ENCODE measurements at places on chromosomes 11 and 22.

DNA sequence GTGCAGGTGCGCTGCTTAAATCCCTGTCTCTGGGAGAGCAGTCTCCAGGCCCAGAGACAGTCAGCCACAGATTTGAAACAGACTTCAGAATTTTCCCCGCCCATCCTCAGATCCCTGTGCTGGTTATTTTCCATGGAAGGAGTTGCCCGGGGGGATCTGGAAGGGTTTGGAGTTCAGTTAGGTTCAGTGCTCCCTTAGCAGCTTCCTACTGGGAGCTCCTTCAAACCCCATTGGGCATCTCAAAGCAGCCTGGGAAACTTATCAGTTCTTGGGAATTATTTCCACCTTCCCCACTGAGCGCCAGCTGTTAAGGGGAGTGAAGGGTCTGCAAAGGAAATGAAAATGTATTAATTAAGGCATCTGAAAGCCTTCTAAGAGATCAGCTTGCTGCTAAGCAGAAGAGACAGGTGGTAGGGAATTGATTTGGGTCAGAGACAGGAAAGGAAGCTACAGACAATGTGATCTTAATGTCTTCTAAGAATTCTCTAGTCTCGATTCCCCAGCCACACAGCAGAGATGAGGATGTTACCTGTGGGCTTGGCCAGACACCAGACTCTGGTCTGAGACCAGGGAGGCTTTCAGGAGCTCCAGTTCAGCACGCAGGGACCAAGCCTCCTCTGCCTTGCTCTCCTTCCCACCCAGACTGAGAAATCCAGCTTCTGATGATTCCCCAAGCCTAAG, 106.2 kb upstream of the TBCEL start:
- no peak for DNase-seq

GRCh38 chr22:47276991-47277390, 514.5 kb downstream of the TBC1D22A start:
- no peak for DNase-seq

DNA sequence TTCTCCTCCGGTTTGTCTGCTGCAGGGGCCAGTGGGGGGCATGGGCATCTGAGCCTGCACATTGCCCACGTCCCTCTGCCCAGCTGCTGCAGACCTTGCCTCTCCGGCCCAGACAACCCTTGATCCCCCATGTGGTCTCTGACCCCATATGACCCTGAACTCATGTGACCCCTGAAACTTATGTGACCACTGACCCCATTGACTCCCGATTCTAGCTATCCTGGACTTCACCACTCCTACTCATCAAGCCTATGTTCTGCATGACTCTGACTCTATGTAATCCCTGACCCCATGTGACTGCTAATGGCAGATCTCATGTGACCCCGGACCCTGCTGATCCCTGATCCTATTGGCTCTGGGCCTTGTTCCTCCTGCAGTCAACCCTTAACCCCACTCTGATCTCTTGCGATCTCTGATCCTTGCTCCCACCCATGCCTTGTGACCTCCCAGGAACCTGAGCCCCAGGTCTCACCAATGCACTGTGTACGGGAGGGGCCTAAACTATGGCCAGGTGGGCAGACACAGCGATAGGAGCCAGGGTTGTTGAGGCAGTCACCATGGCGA, 5.7 kb downstream of the LTBP3 start:
- no peak for DNase-seq

DNA sequence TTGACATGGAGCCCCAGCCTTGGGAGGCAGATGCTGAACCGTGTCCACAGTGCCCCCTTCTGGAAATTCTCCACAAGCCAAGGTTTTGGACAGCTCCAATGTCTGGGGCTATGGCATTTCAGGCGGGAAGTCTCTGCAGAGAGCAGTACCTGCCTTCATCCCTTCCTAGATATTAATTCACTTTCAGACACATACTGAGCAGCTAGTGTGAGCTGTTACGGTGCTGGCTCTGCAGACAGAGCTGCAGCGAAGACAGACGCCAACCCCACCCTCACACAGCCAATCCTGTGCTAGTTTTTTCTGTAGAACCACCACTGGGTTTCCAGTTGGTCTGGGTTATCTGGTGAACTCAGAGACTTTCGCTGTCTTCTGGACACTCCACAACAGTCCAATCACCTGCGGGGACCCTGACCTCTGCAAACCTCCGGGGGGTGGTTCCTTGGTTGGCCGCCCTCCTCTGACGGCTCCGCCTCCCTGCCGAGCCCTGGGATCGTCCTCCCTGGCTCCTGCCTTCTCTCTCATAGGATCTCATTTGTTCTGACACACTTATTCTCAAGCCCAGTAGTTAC, 9.1 kb downstream of the LMF2 start:
- DNase-seq = peak; percentile 71

GRCh38 chr11:131056036-131056435, 139.8 kb upstream of the SNX19 start:
- no peak for DNase-seq

GRCh38 chr11:69298267-69299022, 4.5 kb downstream of the MYEOV start:
- DNase-seq = no peak

DNA sequence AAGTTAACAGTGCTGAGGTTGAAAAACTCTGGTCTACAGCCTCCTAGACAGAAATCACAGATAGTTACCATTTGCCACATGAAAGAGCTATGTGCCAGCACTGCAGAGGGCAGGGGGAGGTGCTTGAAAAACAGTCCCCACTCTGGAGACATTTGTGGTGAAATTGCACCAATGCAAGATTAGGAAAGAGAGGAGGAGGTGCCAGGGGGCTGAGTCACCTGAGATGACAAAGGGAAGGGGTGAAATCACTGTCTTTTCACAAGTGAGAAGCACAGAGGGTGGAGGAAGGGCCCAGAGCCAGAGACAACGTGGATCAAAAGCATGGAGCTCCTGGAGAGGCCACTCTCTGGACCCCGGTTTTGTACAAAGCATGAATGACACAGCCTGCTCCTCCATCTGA, 196.3 kb downstream of the BUD13 start:
- no peak for DNase-seq

GRCh38 chr22:42602470-42602869, 12.2 kb downstream of the POLDIP3 start:
- DNase-seq = no peak

DNA sequence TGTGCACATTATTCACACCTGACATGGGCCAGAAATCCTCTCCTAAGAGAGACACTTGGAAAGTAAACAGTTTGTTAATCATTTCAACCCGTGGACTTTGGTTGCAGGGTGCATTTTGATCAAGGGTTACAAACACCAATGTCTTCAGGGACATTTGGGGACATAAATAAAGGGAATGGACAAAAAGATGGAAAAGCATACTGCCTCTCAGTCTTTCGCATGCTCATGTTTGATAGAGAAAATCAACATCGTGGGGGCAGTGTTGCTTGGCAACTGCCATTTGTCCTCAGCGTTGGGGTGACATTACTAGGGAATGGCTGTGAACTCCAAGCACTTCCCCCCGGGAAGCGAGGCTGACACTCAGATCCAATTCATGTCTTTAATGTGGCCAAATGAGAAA, 114.7 kb upstream of the OR4B1 start:
- no peak for DNase-seq

DNA sequence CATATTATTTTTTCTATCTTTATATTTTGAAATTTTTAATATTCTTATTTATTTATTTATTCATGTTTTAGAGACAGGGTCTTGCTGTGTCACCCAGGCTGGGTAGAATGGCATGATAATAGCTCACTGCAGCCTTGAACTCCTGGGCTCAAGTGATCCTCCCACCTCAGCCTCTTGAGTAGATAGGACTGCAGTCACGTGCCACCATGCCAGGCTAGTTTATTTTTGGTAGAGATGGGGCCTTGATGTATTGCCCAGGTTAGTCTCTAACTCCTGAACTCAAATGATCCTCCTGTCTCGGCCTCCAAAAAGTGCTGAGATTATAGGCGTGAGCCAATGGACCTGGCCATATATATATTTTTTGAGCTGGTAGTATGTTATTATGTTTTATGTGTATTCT, 2.4 kb upstream of the SPDYC start:
- DNase-seq = no peak

GRCh38 chr22:38641476-38642040, 14.6 kb downstream of the FAM227A start:
- DNase-seq = no peak

DNA sequence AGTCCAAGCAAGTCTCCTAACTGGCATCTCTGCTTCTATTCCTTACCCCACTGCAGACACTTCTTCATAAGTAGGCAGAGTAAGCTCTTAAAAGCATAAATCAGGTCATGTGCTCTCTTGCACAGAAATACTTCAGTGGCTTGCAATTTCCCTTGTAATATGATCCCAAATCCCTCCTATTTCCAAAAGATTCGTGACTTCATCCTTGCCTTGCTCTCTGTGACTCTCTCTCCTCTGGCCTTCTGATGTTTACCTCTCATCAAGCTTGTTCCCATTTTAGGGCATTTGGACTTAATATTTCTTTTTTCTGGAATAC, 37.4 kb upstream of the NCR3LG1 start:
- DNase-seq = no peak

DNA sequence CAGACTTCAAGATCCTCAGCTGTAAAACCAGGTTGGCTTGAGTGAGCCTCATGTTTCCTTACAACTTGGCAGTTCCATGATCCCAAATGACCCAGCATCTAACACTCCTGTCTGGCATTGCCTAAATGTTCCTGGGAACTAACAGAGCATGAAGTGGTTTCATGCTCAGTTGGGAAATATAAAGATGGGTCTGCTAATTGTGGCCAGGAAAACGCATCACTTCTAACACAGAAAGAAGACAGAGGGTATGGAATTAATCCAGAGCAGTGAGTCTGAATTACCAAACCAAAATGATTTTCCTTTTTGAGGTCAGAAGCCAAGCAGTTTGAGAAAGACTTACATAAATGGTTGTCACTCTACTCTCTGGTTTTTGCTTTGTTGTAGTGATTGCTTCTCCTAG, 60.5 kb upstream of the MMP13 start:
- no peak for DNase-seq

GRCh38 chr11:8604078-8604723, 10.2 kb upstream of the STK33 start:
- DNase-seq = no peak

GRCh38 chr11:134840945-134841344, 428.9 kb upstream of the B3GAT1 start:
- DNase-seq = no peak

DNA sequence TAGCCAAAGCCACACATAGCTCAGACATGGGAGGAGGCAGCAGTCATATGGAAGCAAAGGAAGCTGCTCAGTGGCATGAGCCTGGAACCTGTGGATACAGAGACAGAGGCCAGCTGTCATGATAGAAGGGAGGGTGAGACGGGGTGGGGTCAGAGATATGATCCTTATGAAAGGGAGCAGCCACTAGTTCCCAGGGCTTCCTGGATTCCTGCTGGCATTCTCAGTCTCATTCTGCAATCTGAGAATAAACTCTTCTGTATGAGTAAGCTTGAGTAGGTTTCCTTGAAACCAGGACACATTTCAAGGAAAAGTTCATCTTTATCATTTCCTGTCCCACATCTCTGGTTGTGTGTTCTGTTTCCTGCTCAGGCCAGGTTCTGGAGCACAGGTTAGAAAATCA, 220.2 kb upstream of the SNX19 start:
- DNase-seq = no peak

GRCh38 chr11:29159552-29160465, 857.0 kb downstream of the KCNA4 start:
- no peak for DNase-seq

- no peak for DNase-seq
Measured at GRCh38 chr11:71184421-71185210, 67.8 kb downstream of the SHANK2 start.

DNA sequence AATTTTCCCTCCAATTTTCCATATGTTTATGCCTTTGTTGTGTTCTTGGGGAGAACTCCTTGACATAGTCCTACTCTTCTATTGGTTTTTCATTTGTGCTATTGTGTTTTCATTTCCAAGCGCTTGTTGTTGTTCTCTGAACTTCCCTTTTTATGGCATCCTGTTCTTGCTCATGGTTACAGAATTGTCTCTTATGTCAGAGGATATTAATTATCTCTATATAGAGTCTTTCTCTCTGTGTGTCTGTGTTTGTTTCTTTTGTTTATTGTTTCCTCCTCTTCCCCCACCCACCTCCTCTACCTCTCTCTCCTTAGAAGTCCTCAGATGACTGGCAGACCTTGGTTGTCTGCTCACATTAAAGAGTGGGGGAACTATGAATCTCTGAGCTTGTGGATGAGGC, 69.9 kb downstream of the HORMAD2 start:
- no peak for DNase-seq

GRCh38 chr11:102776454-102776853, 4.0 kb downstream of the MMP10 start:
- no peak for DNase-seq

- DNase-seq = no peak
Measured at GRCh38 chr11:46117842-46118241, 3.4 kb downstream of the PHF21A start.

- peak; percentile 86 for DNase-seq
Measured at GRCh38 chr22:26658671-26659478, 1.5 kb downstream of the MIAT start.

GRCh38 chr22:49507607-49508292, 319.9 kb downstream of the BRD1 start:
- DNase-seq = no peak

- DNase-seq = no peak
Measured at GRCh38 chr11:61172356-61172755, 11.1 kb upstream of the VPS37C start.

GRCh38 chr11:1825039-1825740, 9.6 kb upstream of the SYT8 start:
- DNase-seq = no peak

- no peak for DNase-seq
Measured at GRCh38 chr11:83063073-83063754, 8.5 kb downstream of the RAB30 start.

Data from activated CD8-positive, alpha-beta memory T cell treated with anti-CD3 and anti-CD28 coated beads, Interleukin-2, amount 50 U/mL, for 4 hours (primary cell).